CD8-positive, alpha-beta memory T cell (primary cell): ENCODE measurements at places on chromosomes 1 and 21.

GRCh38 chr1:235022981-235023710 is 105.5 kb downstream of the TOMM20 start:
- DNase-seq, result no peak

DNA sequence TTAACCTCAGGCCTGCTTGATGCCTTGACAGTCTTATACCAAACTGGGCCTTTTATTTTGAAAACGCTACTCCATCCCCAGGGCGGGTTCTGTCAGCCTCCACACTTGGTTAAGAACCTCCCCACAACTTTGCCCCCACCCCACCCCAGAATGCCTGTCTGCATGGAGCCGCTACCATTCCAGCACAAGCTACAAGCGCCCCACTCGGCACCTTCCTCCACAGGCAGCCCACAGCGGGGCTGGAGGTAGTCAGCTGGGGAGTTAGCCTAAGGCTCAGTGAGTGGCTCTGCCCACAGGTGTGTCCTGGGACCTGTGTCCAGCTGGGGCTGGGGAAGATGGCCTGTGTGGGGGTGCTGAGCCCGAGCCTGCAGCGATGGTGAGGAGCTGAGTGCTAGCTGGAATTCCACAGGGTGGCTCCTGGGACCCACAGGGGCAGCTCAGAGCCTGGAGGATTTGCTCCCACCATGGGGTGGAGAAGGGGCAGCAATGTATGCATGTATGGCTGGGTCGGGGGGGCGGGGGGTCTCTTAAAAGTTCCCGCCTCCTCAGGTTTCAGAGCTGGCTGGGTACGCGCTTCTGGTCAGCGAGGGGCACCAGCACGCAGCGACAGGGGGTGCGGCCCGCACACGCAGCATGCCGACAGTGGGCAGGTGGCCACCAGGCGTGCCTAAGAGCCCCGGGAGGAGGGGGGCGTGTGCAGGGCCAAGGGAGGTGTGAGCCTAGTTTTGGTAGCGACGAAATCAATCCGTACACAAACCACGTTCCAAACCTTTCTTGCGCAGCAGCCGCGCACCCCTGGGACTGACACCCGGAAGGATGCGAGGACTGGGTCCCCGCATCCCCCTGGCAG is 917 bp downstream of the ETNK2 start:
- DNase-seq, result peak; percentile 50

DNA sequence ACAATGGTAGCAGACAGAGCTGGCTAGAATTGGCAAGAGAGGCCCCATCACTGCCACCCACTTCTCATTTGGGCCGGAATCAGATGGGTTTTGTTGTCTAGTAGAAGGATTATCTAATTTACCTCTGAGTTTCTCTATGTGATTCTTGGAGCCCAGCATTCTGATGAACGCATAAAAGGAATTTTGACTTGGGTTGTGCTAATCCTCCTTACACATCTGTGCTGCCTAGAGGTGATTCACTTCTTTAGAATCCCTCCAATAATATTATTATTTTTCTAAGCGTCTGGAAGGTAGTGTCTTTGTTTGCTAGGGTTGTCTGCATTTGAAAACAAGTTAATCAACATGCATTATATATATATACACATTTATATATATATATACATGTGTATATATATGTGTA is 118.1 kb downstream of the RUNX1 start:
- no peak for DNase-seq

DNA sequence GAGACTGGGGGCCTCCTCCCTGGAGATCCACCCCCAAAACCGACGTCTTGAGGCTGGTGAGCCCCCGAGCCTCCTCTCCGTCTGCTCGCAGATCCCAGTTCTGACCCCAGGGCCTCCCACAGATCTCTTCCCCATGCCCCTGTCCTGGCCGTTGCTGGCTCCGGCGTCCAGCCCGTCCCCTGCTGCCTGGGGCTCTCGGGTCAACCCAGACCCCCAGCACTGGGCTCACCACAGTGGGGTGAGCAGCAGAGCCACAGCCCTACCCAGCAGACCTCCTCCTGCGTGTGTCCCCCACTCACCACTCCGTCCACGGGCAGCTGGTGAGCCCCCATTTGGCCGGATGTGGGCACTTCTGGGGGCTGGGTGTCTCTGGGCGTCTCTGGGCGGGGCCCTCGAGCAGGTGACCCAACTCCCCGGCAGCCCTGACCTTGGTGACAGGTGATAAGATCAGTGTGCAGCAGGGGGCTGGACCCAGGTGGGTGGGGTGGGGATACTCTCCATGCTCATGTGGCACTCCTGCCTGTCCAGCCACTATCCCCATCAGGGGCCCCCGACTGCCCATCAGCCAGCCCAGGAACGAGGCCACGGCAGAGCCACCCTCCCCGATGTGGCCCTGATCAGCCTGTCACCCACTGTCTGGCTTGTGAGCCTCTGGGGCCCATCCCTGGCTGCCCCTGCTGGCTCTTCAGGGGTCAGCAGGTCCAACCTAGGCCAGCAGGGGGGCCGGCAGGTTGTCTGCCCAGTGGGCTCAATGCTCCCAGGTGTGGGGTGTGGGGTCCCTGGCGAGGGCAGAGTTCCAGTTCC is 709 bp downstream of the TNFRSF14 start:
- no peak for DNase-seq

- no peak for DNase-seq
Observed at GRCh38 chr1:155181371-155182051, 7.9 kb downstream of the TRIM46 start.

GRCh38 chr1:107272321-107272720 is 131.5 kb downstream of the NTNG1 start:
- no peak for DNase-seq

DNA sequence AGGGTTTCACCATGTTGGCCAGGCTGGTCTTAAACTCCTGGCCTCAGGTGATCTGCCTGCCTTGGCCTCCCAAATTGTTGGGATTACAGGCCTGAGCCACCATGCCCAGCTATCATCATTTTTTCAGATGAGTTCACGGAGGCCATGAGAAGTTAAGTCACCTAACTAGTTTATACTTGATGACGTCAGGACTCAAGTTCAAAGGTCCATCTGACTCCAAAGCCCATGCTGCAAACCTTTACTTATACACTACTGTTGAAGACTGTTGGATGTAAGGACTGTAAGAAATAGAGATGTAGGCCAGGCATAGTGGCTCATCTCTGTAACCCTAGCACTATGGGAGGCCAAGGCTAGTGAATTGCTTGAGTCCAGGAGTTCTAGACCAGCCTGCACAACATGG is 40.8 kb upstream of the STMN1 start:
- DNase-seq, result no peak

- DNase-seq, result no peak
Observed at GRCh38 chr1:208821939-208822338, 577.8 kb upstream of the PLXNA2 start.

DNA sequence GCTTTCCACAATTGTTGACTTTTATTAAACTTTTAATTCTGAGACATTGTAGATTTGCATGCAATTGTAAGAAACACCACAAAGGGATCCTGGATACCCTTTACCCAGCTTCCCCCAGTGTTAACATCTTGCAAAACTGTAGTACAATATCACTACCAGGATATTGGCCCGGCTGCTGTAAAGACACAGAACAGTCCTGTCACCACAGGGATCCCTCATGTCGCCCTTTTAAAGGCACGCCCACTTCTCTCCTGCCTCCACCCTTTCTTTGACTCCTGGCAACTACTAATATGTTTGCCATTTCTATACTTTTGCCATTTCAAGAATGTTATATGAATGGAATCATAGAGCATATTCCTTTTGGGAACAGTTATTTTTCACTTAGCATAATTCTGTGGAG is 37.0 kb downstream of the NAV1 start:
- DNase-seq, result no peak

GRCh38 chr1:28104866-28105467 is 16.6 kb upstream of the EYA3 start:
- DNase-seq, result no peak

DNA sequence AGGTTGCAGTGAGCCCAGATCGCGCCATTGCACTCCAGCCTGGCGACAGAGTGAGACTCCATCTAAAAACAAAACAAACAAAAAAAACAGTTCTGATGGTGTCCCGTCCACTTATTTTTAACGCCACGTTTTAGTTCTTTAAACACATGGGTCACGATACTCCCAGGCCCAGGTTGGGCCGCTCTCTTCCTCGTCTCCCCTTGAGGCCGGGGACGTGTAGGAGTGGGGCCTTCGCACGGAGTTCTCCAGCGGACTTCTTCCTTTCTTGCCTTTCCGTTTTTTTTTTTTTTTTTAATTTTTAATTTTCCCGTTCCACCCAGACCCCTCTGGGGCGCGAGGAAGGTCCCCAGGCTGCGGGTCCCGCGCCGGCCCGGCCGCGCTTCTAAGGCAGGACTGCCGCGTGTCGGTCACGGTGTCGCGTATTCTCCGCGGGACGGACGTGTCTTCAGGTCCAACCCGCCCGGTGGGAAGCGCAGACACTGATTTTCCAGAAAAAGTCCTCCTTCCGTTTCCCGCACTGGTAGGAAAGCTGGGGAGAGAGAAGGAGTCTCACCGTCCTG is 47.5 kb upstream of the SLC19A1 start:
- DNase-seq, result no peak

DNA sequence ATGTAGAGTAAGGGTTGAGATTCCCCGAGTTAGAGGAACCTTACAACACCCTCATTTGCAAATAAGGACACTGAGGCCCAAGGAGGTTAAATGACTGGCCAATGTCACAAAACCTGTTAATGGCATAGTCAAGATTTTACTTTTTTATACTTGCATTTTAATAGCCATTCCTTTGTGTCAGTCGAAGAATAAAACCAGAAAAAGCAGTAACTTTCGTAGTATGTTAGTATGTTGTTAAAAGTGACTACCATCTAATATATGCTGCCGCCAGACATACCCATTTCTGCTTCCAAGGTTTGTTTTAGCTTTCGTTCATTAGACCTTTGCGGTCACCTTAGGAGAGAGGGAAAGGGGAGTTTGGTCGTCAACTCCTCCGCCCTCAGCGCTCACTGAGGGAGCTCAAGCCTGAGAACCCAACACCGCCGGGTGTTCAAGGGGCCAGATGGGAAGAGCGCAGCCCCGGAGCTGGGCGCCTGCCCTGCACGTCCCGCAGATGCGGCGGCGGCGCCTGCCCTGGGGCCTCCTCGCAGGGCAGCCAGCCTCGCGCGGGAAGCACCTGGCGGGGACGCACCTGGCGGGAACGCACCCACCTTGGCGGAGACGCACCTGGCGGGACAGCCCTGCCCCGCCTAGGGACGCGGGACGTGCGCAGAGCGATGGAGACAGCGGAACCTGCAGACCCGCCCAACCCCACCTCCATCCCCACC is 466 bp downstream of the VPS26C start:
- no peak for DNase-seq

DNA sequence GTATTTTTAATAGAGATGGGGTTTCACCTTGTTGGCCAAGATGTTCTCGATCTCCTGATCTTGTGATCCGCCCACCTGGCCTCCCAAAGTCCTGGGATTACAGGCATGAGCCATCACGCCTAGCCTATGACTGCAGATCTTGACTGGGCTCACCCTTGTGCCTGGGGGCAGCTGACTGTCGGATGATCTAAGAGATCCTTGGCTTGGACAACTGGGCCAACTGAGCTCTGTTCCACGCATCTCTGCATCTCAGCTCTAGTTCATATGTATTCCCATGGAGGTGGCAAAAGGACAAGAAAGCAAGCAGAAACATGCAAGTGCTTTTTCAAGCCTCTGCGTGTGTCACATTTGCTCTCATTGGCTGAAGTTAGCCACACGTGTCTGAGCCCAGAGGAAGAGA is 75.8 kb upstream of the SELENON start:
- DNase-seq, result no peak

GRCh38 chr1:93592551-93592949 is 89.1 kb downstream of the BCAR3 start:
- no peak for DNase-seq

- DNase-seq, result no peak
Observed at GRCh38 chr1:205976708-205977401, 26.3 kb downstream of the RAB7B start.

- no peak for DNase-seq
Observed at GRCh38 chr21:41367945-41368734, 6.3 kb downstream of the MX2 start.

- DNase-seq, result no peak
Observed at GRCh38 chr1:106926803-106927582, 129.5 kb upstream of the PRMT6 start.

DNA sequence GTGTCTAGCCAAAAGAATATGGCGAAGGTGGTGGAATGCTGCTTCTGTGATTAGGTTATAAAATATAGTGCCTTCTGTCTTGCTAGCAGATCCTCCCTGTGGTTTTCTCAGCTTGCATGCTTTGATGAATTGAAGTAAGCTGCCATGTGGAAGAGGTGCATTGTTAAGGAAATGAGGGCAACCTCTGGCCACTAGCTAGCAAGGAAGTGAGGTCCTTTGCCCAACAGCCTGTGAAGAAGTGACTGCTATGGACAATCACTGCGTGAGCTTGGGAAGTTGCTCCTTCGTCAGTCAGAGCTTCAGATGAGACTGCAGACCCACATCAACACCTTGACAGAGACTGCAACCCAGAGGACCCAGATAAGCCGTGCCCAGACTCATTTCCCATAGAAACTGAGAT is 109.4 kb downstream of the GIPC2 start:
- no peak for DNase-seq

GRCh38 chr1:75765697-75766355 is 20.2 kb upstream of the RABGGTB start:
- no peak for DNase-seq

DNA sequence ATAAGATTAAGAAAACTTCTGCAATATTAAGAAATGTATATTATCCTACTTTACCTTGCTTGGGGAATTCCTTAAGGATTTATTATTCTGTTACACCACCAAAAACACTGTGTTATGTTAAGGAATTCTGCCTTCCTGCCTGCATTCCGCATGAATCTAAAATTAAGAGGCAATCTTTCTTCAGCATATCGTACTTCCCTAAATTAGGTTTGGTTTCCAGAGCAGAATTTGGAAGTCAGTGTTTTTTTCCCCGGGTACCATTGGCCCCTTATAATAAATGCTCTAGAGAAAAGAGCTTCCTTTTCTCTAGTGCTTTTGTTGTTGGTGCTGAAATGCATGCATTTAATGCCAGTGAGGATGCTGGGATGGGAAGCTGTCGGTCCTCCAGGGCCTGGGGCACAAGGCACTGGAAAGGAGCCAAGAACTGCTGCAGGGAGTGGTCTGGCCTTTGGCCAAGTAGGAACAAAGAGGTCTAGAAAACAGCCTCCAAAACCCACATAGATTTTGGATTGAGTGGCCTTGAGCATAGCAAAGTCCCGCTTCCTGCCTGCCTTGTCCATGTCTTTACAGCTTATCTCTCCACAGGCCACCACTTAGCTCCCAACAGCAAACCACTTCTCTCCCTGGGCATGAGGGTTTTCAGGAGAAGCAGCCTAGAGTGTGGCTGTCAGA is 69.9 kb downstream of the RRAGC start:
- DNase-seq, result no peak

DNA sequence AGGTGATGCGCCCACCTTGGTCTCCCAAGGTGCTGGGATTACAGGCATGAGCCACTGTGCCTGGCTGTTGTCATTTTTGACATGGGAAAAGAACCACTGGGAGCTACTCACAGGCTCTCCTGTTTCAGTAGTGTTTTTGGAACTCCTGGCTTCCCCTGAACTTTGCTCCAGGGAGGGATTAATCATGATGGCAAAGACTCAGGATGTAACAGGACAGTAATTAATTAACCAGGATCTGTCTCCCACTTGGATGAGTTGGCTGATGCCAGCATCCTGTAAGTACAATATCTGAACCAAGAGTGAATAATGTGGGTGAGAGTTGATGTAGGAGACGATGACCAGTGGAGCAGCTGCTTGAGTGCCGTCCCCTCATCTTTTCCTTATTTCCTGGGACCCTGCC is 4.9 kb downstream of the SFT2D2 start:
- DNase-seq, result no peak

- no peak for DNase-seq
Observed at GRCh38 chr1:215543191-215543606, 23.9 kb upstream of the KCTD3 start.

GRCh38 chr1:80365359-80366021 is 1359.0 kb upstream of the ADGRL4 start:
- DNase-seq, result no peak
